Stimulated activated CD4-positive, alpha-beta T cell treated with anti-CD3 and anti-CD28 coated beads, TNF-alpha, amount 100 ng/mL, for 4 hours (primary cell): ENCODE measurements at places on chromosomes 3 and 15.

DNA sequence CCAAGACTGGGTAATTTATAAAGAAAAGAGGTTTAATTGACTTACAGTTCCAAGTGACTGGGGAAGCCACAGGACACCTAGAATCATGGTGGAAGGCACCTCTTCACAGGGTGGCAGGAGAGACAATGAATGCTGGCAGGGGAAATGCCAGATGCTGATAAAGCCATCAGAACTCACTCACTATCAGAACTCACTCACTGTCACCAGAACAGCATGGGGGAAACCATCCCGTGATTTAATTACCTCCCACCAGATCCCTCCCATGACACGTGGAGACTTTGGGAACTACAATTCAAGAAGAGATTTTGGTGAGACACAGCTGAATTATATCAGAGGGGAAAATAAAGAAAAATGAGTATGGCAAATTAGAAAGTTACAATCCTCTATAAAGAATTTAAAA lies 310.9 kb downstream of the BCHE start:
- no peak for DNase-seq

GRCh38 chr15:41492597-41493204 lies 973 bp upstream of the ITPKA start:
- no peak for DNase-seq

- no peak for DNase-seq
These were observed 18.3 kb downstream of the RNF13 start for GRCh38 chr3:149831321-149831720.

DNA sequence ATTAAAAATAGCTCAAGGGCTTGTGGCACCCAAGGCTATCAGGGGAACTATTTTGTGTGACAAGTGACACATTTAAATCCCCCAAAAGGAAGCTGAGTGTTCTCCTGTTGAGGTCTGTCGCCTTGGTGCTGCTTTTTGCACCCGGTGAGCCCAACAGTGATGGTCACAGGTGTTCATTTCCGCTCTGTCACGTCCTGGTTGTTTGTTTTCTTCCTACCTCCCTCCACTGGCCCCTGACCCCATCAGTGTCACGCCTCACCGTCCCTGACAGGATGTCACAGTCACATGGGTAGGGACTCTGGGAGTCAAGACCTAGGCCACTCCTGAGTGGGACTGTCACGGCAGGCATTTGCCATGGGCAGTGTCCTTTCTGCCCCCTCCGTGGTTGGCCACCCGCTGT lies 11.2 kb downstream of the SLCO3A1 start:
- no peak for DNase-seq

DNA sequence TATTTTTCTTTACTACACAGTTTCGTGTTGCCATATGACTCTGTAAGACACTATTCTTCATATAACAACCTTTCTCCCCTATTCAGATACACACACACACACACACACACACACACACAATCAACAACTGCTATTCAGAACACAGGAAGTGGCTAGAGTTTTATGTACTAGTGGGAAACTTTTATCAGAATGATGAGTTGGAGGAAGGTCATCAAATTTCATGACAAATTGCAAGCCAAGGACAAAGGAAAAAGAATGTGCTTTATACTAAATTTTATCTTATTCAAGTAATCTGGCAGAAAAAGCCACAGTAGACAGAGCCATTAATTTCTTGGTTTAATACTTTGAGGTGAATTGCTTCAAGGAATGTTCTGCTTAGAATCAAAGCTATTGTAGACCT lies 899.8 kb downstream of the ROBO2 start:
- no peak for DNase-seq

- DNase-seq = no peak
These were observed 297.5 kb upstream of the DCBLD2 start for GRCh38 chr3:99199021-99199420.

DNA sequence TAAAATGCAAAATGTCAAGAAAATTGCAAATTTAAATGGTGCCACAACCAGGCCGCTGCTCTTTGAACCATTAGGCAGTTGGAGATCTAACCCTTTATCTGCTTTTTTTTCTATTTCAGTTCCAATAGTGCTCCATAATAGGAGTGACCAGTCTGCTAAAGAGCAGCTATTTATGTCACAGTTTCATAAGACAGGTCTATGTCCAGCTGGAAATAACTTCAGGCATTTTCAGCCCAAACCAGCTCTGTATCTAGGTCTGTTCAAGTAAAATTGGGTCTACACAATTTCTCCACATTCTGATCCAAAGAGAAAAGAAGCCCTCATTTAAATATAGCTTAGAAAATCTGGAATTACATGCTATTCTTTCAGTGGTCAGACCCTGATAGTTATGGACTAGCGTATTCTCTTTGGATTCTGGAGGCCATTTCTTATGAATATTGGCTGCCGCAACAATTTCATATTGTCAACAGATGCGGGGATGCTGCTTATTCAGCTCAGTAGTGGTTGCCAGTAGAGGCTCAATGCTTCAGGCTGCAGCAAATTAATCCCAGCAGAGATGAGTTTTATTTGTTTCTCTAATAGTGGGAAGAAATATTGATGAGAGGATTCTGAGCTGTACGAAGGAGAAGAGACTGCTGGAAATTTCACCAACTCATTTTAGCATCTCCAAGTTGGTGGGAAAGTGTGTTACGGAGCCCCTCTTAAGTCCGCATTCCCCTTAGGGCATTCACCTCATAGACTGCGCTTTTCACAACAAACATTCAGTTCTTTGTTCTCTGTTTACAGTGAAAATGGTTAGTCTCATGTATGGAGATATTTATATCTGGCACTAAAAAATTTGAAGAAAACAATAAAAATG lies 887.0 kb downstream of the ROBO1 start:
- no peak for DNase-seq

- DNase-seq = no peak
These were observed 17.2 kb upstream of the PRICKLE2 start for GRCh38 chr3:64242435-64242834.

- DNase-seq = no peak
These were observed 58.5 kb downstream of the ANXA2 start for GRCh38 chr15:60339236-60339635.

- DNase-seq = no peak
These were observed 13.4 kb downstream of the IL12A start for GRCh38 chr3:160001850-160002623.

DNA sequence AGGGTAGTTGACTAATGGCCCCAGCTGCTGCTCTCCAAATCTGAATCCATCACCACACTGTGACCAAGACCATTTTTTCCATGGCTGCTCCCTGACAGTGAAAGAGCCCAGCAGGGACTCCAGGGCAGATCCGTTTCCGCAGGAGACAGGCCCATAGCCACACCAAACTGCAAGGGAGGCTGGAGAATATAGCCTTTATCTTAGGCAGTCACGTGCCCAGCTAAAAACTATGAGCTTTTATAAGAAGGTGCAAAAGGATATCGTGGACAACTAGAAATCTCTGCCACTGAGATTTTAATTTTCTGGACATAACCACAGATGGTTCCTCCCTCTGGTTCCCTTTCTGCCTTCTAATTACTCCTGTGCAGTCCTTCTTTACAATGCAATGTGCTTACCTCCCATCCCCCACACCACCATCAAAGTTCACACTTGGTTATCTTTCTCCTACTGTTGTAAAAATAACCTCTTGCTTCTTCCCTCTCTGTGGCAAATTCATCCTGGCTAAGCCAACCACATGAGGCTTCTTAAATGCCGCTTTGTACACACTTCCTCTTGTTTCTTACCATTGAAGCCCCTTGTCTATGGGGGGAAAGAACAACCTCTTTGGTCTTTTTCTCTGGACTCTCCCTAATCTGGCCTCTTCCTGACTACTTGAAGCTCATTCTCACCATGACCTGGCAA lies 233.7 kb downstream of the SHQ1 start:
- DNase-seq = no peak

DNA sequence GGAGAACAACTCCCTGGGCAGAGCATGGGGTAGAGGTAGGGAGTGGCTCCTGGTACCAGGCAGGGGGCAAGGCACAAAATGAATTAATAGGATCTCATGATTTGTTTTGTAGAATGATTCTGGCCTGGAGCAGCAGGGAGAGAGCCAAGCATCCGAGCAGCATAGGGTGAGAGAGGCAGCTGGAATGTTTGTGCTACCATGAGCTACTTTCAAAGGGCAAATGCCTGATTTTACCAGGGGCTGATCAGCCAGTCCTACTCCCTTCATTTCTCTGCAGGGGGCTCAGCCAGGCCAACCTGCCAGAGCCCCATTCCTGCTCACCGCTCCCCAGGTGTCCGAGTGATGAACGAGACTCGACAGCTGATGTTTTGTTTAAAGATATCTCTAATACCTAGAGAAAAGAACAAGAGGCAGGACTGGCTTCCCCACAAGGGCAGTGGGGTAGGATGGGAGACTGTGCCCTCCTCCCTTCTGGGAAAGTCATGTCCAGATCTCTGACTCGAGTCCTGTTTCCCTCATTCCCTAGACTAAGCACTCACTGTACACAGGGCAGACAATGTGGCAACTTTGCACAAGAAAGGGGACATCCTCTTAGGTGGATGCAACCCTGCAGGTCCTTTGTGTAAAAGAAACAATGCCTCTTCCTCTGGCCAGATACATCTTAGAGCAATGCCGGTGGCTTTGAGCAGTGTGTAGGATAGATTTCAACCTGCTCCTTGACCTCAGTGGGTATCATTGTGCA lies 12.9 kb downstream of the DUOX2 start:
- no peak for DNase-seq

DNA sequence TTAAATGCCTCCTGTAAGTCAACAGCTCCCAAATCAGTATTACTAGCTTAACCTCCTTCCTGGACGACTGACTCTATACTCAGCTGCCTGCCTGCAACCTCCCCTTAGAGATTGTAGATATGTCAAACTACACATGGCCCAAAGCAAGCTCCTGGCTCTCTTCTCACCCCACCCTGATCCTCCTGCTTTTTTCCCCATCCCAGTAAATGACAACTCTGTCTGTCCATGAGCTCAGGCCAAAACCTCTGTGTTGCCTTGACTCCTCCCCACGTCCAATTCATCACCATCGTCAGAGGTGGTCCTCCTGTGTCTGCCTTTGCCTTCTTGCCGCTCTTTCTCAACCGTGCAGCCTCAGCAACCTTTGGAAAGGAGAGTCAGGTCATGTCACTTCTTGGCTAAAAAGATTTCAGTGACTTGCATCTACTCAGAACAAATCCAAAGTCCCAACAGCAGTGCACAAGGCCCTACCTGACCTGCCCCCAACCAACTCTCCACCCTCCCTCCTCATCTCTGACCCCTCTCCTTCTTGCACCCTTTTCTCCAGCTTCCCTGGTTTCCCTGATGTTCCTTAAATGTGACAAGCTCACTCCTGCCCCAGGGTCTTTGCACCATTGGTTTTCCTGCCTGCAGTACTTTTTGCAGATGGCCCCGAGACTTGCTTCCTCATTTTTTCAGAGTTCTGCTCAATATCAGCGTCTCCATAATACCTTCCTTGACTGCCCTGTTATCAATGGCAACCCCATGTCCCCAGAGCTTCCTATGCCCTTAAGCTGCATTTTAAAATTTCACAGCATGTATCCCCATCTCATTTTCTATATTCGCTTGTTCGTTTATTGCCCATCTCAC lies 52.8 kb downstream of the LSM3 start:
- no peak for DNase-seq

DNA sequence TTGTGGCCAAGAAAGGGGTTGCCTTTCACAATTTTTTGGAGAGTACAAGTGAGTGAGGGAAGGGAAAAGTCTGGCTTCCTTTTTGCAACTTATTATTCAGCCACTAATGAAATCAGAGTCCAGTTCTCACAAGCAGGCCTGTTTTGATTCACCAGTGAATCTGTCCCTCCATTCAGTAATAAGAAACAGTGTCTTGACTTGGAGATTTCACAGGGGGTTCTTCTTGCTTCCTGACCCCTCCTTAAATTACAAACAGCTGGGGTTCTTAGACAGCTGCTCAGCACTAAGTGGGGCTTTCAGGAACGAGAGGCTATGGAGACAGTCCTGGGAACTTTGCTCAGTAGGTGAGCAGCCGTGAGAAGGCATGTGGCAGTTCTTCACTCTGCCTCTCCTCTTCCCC lies 24.5 kb downstream of the SEMA3G start:
- no peak for DNase-seq

GRCh38 chr3:52132930-52133329 lies 21.3 kb downstream of the POC1A start:
- no peak for DNase-seq

DNA sequence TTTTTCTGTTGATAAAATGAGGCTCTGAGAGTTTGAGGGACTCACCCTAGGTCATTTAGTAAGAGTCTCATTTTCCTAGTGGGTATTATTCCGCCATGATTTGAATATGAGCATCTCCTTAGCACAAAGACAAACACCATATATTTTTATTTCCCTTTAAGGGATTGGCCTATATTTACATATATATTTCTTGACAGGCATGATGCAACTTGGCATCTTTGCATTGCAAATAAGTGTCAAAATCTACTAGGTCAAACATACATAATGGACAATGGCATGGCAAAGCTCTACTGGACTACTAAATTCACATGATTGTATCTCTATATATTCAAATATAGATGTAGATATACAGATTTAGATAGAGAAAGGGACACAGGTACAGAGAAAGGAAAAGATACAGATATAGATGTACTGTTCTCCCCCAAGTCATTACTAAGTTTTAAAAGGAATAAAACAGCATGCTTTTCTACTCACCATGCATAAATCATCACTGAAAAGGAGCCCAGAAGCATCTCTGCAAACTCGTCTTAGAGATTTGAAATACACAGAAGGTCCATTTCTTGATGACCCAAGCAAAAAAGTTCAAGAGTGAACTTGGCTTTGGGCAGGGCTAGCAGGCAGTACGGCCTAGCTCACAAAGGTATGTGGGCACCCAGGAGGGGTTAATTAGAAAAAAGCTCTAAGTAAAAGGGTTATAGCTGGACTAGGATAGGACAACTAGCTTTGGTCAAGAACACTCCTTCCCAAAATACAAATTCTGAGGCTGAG lies 495.8 kb downstream of the NTRK3 start:
- DNase-seq = no peak

DNA sequence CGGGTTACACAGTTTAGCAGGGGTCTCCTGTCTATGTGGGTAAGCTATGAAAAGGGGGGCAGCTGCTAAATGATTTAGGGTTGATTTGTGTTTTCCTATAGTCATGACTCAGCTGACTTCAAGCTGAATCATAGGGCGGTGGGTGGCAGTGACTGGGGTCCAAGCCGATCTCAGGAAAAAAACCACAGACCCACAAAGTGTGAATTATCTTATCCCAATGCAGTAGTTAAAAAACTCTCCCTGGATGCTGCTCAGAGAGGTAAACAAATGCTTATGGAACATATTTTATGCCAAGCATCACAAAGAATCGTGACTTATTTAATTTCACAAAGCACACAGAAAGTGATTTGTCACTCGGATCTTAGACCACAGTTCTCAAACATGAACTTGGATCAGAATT lies 18.4 kb upstream of the TOPAZ1 start:
- DNase-seq = no peak

- DNase-seq = no peak
These were observed 8.4 kb upstream of the CDC25A start for GRCh38 chr3:48196611-48197010.

DNA sequence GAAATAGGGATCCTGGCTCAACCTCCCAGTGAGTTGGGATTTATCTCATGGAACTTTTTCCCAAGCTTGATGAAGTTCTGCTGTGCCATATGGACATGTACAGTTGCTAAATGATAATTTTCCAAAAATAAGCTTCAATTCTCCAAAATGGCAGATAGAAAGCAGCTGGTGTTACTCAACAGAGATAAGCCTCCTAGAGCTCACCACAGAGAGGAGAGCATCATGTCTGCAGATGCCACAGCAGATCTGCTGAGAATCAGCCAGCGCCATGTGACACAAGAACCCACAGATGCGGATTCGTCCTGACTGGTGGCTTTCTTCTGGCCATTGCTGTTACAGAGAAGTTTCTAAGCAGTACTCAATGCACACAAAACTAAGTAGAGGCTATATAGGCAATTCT lies 50.6 kb downstream of the AGTR1 start:
- DNase-seq = no peak
